Stimulated activated naive CD4-positive, alpha-beta T cell (primary cell): ENCODE measurements at places on chromosomes 6 and 20.

DNA sequence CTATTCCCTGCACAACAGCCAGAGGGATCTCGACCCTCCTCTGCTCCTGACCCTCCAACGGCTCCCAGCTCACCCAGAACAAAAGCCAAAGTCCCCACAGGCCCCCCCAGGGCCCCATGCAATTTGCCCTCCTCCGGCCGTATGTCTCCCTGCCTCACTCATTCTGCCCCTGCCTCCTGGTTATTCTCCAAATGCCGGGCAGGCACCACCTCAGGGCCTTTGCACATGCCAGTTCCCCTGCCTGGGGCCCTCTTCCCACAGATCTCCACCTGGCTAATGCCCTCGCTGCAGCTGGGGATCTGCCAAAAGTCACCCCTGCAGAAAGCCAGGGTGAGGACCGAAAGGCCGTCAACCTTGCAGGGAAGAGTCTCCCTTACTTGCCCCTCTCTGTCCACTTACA, 66.0 kb downstream of the GRM4 start:
- DNase-seq = no peak

GRCh38 chr6:17867880-17868279, 119.6 kb downstream of the KIF13A start:
- no peak for DNase-seq

GRCh38 chr20:47315339-47316056, 41.0 kb downstream of the ZMYND8 start:
- DNase-seq = no peak

DNA sequence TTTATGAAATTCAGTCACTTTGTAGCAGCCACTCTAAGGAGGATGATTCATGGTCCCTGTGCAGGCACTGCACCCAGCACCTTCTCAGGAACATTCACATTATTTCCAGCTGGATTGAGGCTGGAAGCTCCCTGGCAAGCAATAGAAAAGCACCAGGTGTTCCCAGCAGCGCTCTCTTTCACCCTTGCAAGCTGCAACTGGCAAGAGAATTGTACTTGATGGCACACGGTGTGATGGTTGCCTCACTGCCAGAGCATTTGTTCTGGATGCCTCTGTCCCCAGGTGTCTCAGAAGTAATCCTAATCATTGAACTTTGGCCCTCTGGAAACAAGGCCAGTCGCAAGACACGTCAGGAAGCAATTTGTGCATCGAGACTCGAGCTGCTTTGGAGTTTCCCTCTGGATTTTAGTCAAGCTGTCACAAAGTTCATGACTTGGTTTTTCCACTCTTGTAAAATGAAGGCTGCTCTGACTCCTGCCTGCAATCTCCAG, 24.9 kb upstream of the PHACTR2 start:
- no peak for DNase-seq

GRCh38 chr20:37114012-37114411, 18.2 kb upstream of the RBL1 start:
- no peak for DNase-seq

DNA sequence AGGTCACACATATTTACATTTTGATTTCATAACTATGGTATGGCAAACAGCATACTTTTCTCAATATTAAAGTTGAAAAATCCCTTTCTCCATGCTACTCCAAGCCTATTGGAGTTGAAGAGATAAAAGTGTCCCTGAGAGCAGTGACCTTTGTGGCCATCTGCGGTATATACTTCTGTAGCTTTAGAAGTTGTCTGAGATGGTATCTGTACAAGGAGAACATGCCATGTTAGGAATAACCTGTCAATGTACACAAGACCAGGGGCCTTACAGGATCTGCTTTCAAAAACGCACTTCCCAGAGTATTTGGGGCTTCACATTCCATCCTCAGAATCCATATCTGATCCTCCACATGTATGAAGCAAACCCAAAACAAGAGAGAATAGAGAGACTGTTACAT, 226.7 kb downstream of the MEI4 start:
- DNase-seq = no peak

DNA sequence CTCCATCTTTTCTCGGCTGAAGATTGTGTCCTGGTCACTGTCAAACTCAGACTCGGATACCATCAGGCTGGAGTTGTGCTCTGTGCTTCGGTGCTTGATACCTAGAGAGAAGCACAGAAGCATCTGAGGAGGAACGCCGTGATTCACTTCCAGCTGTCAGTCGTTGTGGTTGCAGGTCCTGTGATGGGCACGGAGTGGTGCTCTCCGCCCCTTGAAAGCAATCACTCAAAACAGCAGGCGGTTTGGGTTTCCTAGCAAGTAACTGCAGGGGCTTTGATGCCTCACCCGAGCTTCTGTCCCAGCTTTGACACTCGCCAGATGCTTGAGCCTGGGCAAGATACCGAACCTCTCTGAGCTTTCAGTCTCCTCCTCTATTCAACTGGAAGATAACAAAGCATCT, 52.5 kb downstream of the ALDH5A1 start:
- no peak for DNase-seq

DNA sequence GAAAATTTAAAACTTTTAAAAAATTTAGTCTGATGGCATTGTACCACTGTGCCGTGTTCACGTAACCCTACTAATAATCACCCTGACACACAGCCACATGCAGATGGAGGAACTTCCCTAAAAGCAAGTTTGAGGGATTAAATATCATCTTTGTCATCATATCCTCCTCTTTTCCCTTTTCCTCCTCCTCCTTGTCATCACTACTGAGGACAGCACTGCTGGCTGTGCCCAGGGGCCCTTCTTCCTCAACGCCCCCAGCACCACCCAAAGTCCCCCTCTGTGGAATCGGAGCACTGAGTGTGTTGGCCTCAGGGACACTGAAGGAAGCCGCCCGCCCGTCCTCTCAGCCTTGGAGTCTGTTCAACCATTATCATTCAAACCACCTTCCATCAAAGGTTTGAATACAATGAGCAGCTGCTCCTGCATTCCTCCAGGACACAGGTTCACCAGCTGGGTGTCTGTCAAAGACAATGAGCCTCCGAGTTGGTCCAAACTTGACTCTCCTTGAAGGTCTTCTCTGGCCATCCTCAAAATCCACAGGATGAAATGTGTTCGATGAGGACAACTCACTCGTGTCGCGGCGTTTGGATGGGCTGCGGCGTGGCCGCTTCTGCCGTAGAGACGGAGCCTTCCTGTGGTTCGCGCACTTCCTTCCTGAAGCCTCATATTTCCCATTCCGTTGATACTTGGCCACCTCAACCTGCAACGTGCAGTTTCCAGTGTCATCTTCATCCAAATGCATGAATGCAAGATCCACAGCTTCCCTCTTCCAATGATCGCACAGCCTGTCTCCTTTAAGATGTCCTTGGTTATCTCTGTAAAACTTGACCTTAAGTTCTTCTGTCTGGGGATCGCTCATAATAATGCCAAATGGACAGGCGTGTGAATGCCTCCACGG, 23.3 kb downstream of the NQO2 start:
- DNase-seq = no peak

GRCh38 chr20:16040742-16041141, 532.5 kb downstream of the KIF16B start:
- no peak for DNase-seq

GRCh38 chr20:51176876-51177275, 154.0 kb upstream of the KCNG1 start:
- no peak for DNase-seq

DNA sequence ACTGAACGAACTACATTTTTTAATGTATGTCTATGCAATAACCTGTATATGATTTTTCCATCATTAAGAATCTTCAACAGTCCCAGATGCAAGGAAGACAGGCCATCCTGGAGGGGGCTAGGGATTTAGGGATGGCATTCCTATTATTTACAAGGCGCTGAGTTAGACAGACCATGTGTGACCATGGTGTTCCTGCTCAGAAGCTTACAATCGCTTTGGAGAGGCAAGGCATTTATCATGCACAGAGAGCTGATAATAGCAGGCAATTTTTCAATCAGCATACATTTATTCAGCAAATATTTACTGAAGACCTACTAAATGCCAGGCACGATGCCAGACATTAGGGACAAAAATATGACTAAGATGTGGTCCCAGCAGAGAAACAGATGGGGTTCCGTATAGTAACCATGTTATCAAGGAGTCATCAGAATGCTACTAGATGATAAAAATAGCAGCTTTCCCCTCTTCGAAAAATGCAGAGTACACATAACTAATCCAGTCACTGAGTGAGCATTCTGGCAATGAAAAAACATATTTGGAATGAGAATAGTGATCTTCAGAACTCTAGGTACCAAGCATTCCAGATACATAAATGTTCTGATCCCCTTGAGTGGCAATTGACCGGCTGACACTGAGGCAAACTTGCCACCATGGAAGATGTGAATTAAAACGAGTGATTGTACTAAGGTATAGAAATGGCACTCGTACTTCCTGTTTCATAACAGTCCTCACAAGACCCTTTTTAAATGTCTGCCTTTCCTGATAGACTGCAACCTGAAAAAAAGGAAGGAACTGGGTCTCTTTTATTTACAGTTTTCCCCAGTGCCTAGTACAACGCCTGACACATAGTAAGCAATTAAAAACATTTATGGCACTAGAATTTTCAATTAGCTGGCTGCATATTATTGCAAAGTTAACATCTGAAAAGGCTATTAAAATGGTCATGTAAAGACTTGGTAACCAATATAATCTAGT, 135.7 kb downstream of the ATXN1 start:
- no peak for DNase-seq

- no peak for DNase-seq
These were observed 3.5 kb upstream of the HLA-G start for GRCh38 chr6:29824144-29824543.

DNA sequence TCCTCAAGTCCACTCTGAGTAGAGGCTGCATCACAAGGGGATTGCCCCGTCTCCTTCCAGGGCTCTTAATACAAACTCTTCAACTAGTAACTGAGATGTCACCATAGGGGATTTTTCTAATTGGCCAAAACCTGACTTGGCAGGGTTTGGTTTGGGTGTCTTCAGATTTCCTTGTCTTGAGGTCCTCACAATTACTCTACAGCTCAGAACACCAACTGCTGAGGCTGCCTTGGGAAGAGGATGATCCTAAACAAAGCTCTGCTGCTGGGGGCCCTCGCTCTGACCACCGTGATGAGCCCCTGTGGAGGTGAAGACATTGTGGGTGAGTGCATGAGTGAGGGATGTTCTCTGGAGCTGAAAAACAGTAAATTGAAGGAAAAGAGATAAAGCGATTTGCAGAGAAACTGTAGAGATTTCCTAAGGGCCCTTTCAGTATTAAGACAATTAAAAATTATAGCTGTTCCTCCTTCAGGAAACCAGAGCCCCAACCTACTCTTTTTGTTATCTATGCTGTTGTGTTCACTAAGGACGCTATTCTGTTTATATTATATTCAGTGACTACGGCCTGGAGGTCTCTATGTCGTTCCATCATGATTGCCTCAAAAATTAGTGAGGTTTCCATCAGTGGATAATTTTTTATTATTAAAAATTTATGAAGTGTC, at the start of gene HLA-DQA1:
HLA-DQA1 (plus strand) TSS at position 188 of the 662 bp plus-strand sequence; CDS start at position 241, 53 bp downstream.
- DNase-seq = no peak

DNA sequence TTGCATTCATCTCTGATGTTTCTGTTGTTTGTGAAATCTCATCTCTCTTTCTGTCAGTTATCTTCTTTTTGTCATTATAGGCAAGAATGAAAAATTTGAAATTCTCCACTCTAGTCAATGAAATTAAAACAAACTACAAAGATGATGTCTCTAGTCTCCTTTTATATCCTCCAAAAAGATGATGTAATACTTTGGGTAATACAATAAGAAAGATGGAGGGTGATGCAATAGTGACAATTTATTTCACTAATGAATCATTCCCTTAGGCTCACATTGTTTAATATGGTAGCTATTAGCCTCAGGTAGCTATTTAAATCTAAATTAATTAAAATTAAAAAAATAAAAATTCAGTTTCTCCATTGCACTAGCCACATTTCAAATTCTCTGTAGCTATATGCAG, 145.4 kb downstream of the UST start:
- no peak for DNase-seq
